ENCODE measurements at places on chromosomes 2 and 18.

DNA sequence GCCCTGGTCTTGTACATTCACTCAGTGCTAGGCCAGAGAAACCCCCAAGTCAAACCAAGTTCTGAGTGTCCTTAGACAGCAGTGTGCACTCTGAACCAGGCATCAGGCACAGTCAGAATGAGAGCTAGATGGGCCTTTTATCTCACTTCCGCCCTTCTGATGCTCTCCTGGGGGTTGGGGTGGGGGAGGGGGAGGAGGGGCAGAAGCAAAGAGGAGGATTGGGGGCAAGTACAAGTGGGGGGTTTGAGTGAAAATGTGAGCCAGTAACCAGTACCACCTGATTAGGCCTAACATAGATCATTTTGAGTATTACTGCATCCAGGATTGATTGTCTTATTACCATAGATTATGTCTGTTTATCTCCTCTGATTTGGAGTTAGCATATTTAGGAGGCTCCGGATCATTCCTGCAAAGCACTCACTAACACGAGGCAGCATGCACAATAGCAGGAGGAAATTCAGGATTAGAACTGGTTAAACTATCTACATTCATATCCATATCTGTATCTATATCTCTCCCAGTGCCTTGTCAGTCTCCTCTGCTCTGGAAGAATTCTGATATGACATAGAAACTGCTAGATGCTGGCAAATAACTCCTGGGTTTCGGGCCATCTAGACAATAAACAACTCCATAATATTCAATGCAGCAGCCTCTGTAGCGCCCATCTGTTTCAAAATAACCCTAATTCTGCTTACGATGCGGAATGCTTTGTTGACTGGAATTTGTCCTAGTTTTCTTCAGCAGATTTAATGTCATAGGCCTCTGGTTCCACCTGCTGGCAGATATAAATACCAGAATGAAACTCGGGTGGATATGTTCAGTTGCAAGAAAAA is 149.1 kb downstream of the RHBDD1 start:
- peaks cover 1% of the 10 kb centered on the region for H3K36me3 ChIP-seq
- no peaks in the 10 kb centered on the region for H3K27me3 ChIP-seq
- no peak overlapping the region for H3K27ac ChIP-seq
- DNase-seq, result peak; percentile 42
- peaks cover 28% of the 10 kb centered on the region for H3K4me1 ChIP-seq

DNA sequence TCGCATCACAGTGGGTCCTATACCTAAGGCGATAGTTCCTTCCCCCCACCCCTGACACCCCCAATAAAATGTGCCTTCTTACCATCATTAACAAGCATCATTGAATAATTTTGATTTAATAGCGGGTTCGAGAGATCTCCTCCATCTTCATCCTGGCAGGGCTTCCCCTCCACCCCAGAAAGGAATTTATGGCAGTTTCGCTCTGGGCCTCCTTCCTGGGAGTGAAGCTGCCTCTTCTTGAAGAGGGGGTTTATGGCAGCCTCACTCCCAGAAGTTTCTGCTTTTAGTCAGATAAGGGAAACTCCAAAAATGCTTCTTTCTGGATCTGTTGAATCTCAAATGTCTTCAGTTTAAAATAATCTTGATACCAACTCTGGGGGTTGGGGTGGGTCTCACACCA is 45.7 kb downstream of the RRM2 start:
- peaks cover 6% of the 10 kb centered on the region for H3K4me1 ChIP-seq
- no peak overlapping the region for H3K27ac ChIP-seq
- H3K27me3 ChIP-seq, result no peaks in the 10 kb centered on the region

- no peaks in the 10 kb centered on the region for H3K36me3 ChIP-seq
- no peak overlapping the region for H3K4me3 ChIP-seq
- DNase-seq, result no peak
- H3K27me3 ChIP-seq, result no peaks in the 10 kb centered on the region
- no peaks in the 10 kb centered on the region for H3K4me1 ChIP-seq
- H3K27ac ChIP-seq, result no peak overlapping the region
Observed at GRCh38 chr2:146228466-146229058, 1616.3 kb upstream of the ACVR2A start.

DNA sequence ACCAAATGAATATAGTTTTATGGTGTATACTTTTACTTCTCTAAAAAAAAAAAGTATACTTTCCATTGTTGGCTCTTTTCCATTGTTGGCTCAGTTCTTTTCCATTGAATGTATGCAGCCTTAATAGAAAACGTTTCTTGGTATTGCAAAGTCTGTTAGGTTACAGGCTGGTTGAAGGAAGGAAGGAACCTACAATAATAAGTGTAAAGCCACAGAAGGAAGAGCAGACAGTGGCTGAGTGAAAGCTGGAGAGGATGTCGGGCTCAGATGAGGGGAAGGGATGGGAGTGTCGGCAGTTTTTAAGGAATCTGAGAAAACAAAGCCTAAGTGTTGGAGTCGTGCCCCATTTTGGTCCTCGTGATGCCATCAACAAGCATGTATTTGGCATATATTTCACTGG is 6.8 kb downstream of the COPS8 start:
- H3K4me3 ChIP-seq, result no peak overlapping the region
- peaks cover 19% of the 10 kb centered on the region for H3K36me3 ChIP-seq
- no peak for DNase-seq
- no peaks in the 10 kb centered on the region for H3K27me3 ChIP-seq
- H3K4me1 ChIP-seq, result peaks cover 2% of the 10 kb centered on the region
- no peak overlapping the region for H3K27ac ChIP-seq

- DNase-seq, result no peak
- no peak overlapping the region for H3K4me3 ChIP-seq
- H3K4me1 ChIP-seq, result no peaks in the 10 kb centered on the region
- H3K27ac ChIP-seq, result no peak overlapping the region
- no peaks in the 10 kb centered on the region for H3K27me3 ChIP-seq
Observed at GRCh38 chr2:67476809-67477790, 80.0 kb downstream of the ETAA1 start.

DNA sequence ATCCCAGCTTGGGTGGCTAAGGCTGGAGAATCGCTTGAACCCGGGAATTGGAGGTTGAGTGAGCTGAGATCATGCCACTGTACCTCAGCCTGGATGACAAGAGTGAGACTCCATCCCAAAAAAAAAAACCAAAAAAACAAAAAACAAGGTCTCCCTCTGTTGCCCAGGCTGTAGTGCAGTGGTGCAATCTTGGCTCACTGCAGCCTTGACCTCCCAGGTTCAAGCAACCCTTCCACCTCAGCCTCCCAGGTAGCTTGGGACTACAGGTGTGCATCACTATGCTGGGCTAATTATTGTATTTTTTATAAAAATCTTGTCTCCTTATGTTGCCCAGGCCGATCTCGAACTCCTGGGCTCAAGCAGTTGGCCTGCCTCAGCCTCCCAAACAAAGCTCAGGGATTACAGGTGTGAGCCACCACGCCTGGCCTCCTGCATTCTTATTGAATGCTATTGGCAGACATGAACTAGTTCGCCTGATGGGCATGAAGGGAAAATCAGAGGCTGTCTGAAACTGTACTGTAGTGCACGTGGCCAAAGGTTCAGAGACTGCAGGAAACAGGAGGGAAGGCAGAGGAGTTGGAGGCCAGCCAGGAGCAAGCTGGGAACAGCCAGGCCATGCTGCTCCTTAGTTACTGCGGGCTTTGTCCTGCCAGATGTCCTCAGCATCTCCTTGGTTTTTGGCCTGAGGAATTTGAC is 16.0 kb upstream of the ASXL2 start:
- H3K4me1 ChIP-seq, result no peaks in the 10 kb centered on the region
- no peak for DNase-seq
- H3K27me3 ChIP-seq, result peaks cover 19% of the 10 kb centered on the region
- H3K36me3 ChIP-seq, result no peaks in the 10 kb centered on the region

GRCh38 chr2:200220251-200220650 is 86.2 kb upstream of the SPATS2L start:
- H3K27ac ChIP-seq, result no peak overlapping the region
- H3K27me3 ChIP-seq, result peaks cover 4% of the 10 kb centered on the region
- no peak overlapping the region for H3K4me3 ChIP-seq

- no peaks in the 10 kb centered on the region for H3K36me3 ChIP-seq
- no peak overlapping the region for H3K27ac ChIP-seq
- peaks cover 3% of the 10 kb centered on the region for H3K27me3 ChIP-seq
- H3K4me3 ChIP-seq, result no peak overlapping the region
- H3K4me1 ChIP-seq, result peaks cover 9% of the 10 kb centered on the region
Observed at GRCh38 chr2:58574873-58575272, 333.7 kb upstream of the FANCL start.
